ENCODE measurements at places on chromosomes 16 and 17.

DNA sequence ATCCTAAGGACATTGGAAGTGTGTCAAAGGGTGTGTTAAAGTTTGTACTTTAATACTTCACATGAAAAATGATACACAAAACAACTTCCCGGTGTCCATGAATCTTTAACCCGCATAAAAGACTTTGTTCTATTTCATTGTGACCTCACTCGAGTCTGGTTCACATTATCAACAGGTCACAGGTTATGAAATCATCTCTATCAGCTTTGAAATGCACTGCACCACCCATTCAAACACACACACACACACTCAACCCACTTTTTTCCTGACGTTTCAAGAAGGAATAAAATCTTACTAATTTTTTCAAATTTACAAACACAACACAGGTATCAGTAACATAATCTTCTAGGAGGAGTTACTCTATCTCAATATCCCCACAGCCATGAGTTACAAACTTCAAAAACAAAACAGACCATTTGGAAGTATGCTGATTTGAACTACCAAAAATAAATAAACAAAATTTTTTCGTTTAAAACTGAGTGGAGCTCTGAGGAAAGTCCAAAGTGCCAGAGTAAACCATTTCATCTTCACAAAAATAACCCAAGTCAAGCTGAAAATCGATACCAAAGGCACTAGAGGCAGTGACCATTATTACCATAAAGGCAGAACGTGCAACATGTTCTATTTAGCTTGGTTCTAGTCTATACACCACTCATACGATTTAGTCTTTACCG, 2.7 kb downstream of the ACOX1 start:
- DNase-seq: no peak

DNA sequence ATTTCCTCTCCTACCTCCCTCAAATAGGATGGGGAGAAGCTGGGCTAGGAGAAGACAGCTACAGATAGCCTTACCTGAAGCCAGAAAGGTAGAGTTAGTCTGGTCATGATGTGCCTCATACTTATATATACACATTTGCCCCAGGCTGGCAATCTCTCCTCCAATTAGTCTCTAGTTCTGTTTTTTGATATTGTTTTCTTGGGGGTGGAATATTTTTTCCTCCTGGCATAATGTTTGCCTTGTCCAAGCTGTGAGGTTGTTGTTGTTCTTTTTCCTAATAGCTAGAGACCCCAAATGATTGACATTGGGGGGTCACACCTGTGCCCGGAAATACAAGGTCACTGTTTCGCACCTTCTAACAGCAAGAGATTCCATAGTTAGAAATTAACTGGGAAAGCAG, at the start of gene UMOD:
Gene UMOD, minus strand, starts transcription at position 101 of the 400 bp plus-strand sequence. CDS start 1,978 bp downstream, outside the sequence.
- no peak for DNase-seq

GRCh38 chr16:27690608-27691007, 140.7 kb downstream of the KATNIP start:
- no peak for DNase-seq

- no peak for DNase-seq
These were observed 1.5 kb upstream of the SOX8 start for GRCh38 chr16:979859-980594.

GRCh38 chr17:20997711-20998570, 44.9 kb downstream of the USP22 start:
- DNase-seq: no peak

DNA sequence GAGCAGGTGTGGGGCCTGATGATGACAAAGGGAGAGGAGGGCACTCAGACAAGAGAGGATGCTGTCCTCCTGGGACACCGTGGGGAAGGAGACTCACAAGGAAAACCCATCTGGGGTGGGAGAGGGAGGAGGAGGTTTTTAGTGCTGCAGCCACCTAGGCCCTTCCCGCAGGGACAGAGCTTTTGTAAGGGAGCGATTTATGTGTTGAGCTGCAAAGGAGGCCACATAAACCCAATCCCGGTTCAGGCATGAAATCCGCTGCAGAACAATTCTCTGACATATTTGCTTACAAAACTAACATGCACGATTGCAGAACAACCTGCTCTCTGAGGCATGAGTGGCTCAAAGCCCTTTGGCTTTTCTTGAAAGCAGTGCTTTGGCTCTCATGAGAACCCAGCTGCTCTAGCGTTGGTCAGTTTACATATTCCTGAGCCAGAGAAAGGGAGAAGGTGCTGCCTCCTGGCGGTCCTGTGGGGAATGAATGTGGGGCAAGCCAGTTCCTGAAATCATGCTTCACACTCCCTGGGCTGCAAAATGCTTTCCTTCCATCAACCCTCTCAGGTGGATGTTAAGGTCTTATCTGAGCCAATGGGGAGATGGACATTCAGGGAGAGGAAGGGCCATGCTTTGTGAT, 122.4 kb upstream of the NLRP1 start:
- peak; percentile 10 for DNase-seq

- no peak for DNase-seq
These were observed 378.9 kb downstream of the WWOX start for GRCh38 chr16:78478267-78478861.

DNA sequence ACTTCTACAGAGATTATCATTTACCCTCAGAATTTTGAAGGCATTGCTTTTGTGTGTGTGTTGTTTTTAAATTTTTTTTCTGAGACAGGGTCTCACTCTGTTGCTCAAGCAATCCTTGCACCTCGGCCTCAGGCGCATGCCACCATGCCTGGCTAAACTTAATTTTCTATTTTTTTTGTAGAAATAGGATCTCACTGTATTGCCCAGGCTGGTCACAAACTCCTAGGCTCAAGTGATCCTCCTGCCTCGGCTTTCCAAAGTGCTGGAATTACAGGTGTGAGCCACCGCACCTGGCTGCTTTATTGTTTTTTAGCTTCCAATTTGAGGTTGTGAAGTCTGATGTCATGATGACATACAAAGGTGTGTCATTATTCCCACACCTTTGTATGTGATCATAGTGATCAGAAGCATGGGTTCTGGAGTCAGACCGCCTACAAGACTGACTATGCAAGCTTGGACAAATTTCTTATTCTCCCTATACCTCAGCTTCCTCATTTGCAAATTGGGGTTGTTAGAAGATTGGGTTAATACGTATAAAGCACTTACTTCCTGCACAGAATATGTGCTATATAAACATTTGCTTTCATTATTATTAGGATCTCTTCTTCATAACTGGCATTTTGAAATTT, 5.8 kb downstream of the SEPHS2 start:
- DNase-seq: no peak

- DNase-seq: no peak
These were observed 3.4 kb upstream of the HOXB5 start for GRCh38 chr17:48596735-48597527.

DNA sequence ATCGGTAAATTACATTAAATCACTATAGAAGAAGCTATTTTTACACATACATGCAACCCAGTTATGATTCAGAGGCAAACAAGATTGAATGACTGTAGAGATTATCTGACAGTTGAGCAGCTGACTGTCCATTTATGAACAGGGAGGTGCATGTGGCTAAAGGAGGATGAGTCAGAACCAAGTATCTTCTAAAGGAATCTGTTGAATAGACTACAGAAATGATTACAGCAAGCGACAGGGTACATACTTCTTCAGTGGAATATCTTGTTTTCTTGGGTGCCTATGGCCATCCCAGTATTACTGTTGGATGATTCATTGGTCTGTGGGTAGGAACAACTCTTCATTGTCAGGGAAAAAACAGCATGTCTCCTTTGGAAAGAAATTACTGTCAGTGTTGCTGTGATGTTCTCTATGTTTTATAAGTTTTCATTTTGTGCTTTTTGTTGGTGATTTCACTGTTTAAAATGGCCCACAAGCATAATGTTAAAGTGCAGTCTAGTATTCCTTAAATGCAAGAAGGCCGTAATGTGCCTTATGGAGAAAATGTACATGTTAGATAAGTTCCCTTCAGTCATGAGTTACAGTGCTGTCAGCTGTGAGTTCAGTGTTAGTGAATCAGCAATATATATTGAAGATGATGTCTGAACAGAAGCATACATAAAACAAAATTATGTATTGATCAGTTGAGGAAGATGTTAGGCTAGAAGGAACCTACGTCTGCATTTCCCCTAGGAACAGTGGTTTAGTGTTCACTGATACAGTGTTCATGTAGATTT, 27.0 kb downstream of the CBFB start:
- no peak for DNase-seq

DNA sequence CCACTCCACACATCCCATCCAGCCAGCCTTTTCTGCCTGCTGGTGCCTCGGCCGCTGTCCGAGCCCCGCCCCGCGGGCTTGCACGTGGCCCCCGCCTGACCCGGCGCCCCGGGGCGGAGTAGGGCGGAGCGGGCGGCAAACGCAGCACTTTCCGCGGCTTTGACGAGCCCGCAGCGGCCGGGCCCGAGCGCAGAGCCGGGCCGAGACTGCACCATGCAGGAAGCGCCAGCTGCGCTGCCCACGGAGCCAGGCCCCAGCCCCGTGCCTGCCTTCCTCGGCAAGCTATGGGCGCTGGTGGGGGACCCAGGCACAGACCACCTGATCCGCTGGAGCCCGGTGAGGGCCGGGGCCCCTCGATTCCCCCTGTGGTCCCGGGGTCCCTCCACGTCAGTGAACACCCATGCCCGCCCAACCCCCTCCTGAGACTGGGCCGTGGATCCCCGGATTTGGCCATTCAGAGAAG, at the start of gene HSF4:
Gene HSF4, plus strand, starts transcription at position 147 of the 463 bp plus-strand sequence. Its CDS starts 67 bp downstream, at position 214.
- DNase-seq: no peak

DNA sequence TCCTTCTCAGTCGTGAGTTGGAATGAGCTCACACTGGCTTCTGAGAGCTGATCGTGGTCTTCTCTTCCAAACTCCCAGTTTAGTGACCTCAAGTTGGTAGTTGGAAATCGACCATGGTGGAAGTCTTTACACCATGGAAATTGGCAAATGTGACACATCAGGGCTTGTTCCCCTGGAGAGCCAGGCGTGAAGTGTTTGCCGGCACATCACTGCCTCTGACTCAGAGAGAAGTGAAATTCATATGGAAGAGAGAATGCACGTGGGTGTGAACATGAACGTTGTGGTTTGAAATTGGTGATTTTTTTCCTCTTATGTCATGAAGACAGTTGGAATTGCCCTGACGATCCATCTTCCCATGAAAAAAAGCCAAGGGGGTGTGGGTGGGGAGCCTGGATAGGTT, 47.4 kb downstream of the AXIN2 start:
- DNase-seq: peak; percentile 10

- no peak for DNase-seq
These were observed 5.3 kb downstream of the ELOB start for GRCh38 chr16:2771496-2772402.

Data from stimulated activated CD8-positive, alpha-beta memory T cell treated with anti-CD3 and anti-CD28 coated beads, Interleukin-15, amount 100 ng/mL, for 48 hours (primary cell).